ENCODE measurements at places on chromosomes 3 and 15. TPM values are rescaled to one million over a fixed set of nuclear protein-coding genes. Genes with fewer than 3 reads are reported as not detected.

Gene STOML1
- 7.8 TPM for total RNA-seq

Gene RASL12
- total RNA-seq: 12.5 TPM

Gene ZBED2
- total RNA-seq: 1.4 TPM

Gene FAM81A
- 0.39 TPM for total RNA-seq

Gene DPPA2
- total RNA-seq: not detected

Gene IQSEC1
- total RNA-seq: 21.5 TPM

Gene TLR9
- total RNA-seq: not detected

Gene DZIP1L
- total RNA-seq: 23.9 TPM

Gene PRSS50
- total RNA-seq: 0.89 TPM

Gene MYNN
- 34.0 TPM for total RNA-seq

Gene AZI2
- total RNA-seq: 82.4 TPM

Gene SAMD7
- not detected for total RNA-seq

Gene KLHL40
- total RNA-seq: 13.4 TPM

Gene GATA2
- 3.3 TPM for total RNA-seq

Gene MAGEL2
- 2.8 TPM for total RNA-seq

Gene ERICH6
- not detected for total RNA-seq

Gene SLC6A20
- 0.39 TPM for total RNA-seq

Gene TPRG1
- 9.6 TPM for total RNA-seq

Gene GP5
- 0.39 TPM for total RNA-seq

Gene NOX5
- 0.39 TPM for total RNA-seq

Measured in skin of body (tissue), 3 donors.